ENCODE measurements at places on chromosomes 3 and 15.
A peak's percentile ranks its signal among the peaks of the same experiment; 100 is the strongest.

- DNase-seq = no peak
Observed at GRCh38 chr15:65535192-65535591, 4.9 kb downstream of the HACD3 start.

GRCh38 chr15:80424381-80424780, 20.2 kb downstream of the ARNT2 start:
- DNase-seq = no peak

DNA sequence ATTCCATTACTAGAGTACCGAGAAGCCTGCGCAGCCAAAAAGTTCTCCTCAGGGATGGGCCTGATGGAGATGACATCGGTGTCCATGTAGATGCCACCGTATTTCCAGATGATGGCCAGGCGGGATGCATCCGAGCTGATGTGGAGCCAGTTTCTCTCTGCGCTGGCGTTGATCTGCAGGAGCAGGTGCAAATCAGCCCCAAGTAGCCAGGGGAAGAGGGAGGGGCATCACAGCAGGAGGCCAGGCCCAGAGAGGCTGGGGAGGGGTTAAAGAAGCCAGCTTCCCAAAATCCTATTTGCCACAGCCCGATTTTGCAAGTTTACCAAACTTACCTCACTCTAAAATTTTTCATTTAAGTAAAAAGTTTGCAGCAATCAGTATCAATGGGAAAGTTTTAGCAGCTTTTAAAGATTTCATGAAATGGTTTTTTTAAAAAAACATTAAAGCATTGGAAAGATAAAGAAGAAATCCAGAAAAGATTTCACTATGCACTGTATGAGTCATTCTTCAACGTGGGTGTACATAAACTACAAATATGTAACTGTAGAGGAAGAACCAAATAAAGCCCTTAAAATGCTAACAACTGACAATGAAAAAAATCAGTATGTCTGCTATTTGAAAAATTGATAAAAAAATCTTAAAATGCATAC, 7.4 kb downstream of the A4GNT start:
- DNase-seq = peak; percentile 68

GRCh38 chr3:37814547-37814946, 47.1 kb upstream of the CTDSPL start:
- DNase-seq = peak; percentile 14

DNA sequence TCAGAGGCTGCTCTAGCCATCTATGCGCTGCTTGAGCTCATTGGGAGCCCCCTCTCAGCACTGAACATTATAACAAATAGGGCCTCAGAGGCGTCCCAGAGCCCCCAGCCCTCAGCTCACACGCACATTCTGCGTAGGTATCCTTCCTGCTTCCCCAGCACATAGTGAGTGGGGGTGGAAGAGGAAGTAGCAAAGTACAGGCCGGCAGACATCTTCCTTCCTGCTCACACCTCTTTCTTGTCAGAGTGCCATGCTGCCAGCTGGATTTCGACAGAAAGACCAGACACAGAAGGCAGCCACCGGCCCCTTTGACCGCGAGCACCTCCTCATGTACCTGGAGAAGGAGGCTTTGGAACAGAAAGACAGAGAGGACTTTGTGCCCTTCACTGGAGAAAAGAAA, 16.6 kb downstream of the TMOD2 start:
- no peak for DNase-seq

DNA sequence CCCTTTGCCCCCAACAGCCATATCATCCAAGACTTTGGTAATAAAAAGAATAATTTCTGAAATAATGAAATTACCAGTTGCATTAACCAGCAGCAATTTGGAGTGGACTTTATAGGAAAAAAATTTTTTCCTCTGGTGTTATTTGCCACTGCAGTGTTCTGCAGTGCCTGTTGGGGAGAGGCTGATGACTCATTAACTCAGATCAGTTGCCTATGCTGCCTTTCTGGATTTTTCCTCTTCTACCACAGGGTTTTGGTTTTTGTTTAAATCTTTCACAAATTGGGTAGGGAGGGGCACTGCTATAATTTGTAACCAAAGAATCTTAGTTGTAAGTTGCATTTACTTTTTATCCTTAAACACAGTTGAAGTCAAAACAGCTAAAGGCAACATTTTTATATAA, 22.7 kb downstream of the ATP6V1A start:
- DNase-seq = peak; percentile 54

- DNase-seq = no peak
Observed at GRCh38 chr15:46408312-46408711, 773.5 kb downstream of the SQOR start.

- no peak for DNase-seq
Observed at GRCh38 chr3:68207327-68207726, 552.9 kb upstream of the SUCLG2 start.

DNA sequence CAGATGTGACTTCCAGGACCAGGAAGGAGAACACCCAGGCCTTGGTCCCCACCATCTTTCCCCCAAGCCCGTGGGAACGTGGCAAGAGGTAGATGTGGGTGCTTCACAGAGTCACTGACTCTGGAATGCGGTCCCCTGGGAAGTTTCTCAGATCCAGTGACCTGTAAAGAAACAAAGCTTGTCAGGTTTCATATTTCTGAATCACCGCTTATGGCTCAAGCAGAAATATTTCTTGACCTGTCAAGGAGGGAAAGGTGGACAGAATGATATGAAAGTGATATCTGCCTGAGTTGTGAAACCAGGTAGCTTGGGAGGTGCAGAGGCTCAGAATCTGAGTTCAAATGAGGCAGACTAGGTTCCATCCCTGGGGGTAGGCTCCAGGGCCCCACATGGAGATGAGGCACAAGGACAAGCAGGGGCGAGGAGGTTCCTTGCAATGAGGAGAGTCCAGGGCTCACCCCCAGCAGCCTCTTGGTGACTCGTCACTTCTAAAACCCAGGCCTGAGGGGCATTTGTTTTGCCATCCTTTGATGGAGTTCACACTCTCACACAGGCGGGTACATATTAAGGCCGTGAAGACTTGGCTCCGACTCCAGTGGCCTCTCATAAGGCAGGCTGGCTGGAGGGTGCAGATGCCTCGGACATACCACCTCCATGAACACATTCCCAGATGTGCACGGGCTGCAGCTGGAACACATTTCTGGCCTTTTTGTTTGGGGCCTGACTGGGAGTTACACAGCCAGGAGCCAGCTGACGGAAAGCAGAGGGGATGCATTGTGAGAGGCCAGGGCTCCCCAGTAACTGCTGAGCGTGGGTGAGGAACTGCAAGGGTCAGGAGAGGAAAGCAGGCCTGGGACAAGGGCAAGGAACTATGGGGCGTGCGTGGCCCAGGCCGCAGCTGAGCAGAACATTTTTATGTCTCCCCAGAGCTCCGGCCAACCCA, 1.3 kb downstream of the CILP start:
- peak; percentile 7 for DNase-seq

DNA sequence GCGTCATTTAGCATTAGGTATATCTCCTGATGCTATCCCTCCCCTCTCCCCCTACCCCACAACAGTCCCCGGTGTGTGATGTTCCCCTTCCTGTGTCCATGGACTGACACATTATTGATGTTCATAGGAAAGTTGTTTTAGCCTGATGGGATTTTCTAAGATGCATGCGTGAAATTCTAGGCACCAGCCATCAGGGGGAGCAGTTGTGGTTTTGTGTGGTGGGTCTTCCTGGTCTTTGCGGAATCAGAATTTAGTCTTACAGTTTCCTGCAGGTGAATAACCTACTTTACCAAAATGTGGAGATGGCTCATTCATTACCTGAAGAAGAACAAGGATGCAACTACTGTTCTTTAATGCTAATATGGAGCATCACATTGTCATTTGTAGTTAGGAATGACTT, 455.0 kb upstream of the THBS1 start:
- peak; percentile 67 for DNase-seq

DNA sequence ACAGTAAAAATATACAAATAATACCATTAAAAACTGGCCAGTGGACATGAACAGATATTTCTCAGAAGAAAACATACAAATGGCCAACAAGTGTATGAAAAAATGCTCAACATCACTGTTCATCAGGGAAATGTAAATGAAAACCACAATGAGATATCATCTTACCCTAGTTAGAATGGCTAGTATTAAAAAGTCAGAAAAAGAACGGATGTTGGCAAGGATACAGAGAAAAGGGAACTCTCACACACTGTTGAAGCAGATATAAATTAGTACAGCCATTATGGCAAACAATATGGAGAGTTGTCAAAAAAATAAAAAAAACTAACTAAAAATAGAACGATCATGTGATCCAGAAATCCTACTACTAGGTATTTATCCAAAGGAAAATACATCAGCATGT, 222.7 kb upstream of the NAALADL2 start:
- no peak for DNase-seq

GRCh38 chr3:64813326-64813725, 125.5 kb upstream of the ADAMTS9 start:
- DNase-seq = no peak

DNA sequence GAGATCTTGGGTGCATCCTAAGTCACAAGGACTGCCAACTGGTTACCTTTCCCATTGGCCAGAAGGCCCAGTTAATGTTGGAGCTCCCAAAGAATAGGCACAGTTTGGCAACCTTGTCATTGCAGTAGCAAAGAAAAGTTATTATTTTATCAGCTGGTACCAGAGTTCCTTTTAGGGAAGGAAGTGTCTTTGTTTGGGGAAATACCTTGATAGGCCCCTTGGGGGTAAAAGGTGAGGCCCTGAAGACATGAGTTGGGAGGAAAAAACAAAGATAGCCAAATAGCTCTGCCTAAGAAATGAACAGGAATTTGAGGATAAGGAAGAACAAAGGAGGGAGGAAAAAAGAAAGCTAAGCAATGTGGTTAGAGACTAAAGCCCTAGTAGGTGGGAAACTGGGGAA, 85.8 kb downstream of the ANP32A start:
- DNase-seq = no peak

- DNase-seq = no peak
Observed at GRCh38 chr3:8968375-8968882, 5.2 kb upstream of the RAD18 start.

GRCh38 chr3:184016811-184017671, 643 bp downstream of the ABCC5 start:
- peak; percentile 51 for DNase-seq

- no peak for DNase-seq
Observed at GRCh38 chr3:152364237-152364636, 95.5 kb downstream of the MBNL1 start.

DNA sequence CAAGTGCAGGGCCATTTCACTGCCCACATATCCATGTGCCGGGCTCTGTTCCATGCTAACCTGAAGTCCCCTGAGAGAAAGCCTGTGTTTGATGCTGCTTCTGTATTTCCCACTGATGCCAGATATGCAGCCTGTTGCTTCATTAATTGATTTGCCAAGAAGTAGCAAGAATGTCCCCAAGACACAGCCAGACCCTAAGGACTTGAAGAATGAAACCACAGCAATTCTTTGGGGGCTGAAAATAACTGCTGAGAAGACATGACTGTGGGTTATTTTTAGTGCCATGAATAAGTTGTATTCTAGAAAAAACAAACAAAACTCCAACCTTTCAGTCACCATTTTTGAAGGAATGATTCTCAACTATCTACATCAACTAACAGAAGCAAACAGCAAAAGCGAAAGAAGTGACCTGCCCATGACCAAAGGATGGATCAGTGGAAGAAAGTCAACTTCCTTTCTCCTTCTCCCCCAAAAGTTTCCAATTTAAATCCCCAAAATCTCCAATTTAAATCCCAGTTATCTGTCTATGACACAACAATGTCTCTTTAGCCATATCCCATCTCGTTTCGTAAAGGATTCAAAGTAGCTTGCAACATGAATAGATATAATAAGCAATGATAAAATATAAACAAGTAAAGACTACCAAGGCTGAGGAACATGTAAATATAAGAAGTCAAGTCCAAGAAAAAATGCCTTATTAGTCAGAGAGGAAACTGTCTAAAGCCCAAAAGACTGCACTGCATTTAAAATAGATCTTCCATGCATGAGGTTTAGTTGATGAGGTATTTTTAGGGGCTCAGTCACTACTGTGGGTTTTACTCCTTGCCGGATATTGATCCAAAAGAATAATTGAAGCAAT, 226.8 kb downstream of the DTWD1 start:
- DNase-seq = peak; percentile 64

GRCh38 chr3:169430707-169431404, 232.7 kb downstream of the MECOM start:
- DNase-seq = no peak

GRCh38 chr3:52023860-52024764, 28.4 kb upstream of the RPL29 start:
- DNase-seq = no peak

DNA sequence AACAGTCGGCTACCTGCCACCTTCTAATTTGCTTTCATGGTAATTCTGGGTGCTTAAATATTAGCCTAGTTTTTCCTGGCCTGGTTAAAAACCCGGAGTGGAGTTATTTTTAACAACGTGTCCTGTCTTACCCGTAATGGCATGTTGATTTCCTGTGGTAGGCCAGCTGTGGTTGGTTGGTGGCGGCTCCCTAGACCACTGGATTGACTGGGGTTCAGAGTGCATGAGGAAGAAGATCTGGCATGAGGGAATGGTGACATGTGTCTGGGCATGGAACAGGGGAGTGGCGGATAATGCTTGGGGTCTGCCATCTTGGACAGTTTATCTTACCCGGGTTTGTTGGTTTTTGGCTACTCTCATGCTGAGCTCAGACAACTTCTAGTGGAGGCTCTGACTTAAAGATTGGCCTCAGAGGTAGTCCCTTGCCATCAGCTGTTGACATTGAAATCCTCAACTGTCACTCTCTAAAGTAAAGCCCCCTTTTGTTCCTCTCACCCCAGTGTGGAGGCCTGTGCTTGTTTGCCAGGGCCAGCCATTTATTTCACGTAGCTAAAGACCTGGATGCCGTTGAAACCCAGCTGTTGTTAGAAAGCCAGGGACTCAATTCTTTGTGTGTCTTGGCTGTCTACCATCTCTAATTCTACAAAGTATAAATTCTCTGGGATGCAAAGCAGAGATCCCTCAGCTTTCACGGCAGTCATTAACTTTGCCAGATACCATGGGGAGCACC, 81.6 kb downstream of the DNASE1L3 start:
- DNase-seq = no peak

DNA sequence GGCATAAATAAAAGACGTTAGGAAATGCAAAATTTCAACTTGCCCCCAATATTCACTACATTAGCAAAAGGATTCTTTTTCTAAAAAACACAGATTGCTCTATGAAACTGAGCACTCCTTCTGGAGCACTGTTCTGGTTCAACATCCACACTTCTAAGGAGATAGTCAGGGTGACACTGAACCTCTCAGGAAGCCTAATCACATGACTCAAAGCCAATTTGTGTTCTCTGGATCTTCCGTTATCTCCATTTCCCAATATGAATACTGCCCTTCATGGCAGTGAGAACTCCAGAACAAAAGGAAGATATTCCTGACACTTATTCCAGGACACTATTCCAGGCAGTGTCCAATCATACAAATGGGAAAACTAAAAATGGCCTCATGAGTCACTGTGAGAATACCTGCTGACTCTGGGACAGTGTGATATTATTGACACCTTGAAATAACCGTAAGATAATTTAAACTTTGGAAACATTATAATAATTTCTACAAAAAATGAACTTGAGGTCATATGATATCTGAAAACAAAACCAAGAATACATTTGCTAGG, 21.4 kb upstream of the TRPM7 start:
- DNase-seq = no peak

GRCh38 chr3:47847260-47847659, 44.3 kb downstream of the DHX30 start:
- DNase-seq = no peak

- DNase-seq = no peak
Observed at GRCh38 chr3:50890688-50891344, 216.1 kb downstream of the DOCK3 start.

- no peak for DNase-seq
Observed at GRCh38 chr15:72825829-72826228, 42.3 kb upstream of the ADPGK start.
